ENCODE measurements at places on chromosomes 6 and 20.

DNA sequence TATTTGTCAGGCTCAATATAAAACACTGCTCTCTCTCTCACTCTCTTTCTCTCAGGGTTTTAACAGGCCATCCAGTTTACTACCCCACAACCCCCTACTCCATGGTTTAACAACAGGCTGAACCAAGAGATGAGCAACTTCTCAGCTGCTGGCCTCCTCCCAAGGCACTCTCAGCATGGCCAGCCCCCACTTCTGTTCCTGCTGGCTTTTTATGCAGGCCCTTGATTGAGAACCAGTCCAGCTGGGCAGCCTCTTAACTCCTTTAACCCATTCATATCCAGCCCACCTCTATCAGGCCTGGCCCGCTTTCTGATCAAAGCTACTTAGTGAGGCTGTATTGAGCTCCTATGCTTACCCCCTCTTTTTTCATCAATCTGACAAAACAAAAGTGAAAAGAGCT, 346.8 kb upstream of the POU3F2 start:
- no peak for DNase-seq

DNA sequence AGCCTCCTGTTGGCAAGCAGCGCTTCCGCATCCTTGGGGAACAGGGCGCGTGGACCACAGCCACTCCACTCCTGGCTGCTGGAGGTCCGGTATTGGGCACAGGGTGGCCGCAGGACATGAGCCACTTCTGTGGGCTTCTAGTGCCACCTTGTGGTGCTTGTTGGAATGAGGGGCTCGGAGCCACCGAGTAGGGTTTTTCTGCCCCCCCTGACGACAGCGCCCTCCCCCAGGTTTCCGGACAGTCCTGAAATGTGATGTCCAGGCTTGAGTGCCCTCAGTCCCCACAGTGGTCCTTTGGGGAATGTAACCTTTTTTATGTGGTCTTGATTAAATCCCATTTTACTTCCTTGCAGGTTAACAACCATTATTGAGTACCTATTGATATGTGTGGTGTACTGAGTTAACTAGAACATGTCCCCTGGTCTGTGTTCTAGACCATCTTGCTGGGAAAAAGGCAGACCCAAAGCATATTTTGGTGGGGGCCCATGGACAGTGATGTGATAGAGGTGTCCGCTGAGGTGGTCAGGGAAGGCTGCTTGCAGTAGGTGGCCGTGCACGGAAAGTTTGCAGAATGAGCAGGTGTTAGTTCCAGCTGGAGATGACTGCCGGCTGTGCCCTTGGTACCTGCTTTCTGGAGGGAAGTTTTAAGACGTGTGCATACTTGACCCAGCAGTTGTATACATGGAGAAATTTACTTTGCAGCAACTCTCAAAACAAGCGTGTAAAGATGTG, 70.0 kb downstream of the PTPN1 start:
- DNase-seq: peak; percentile 77

GRCh38 chr20:5749952-5750779, at the start of gene SHLD1:
Gene SHLD1, plus strand, starts transcription at chr20:5750401. Its CDS starts 22,465 bp downstream, at chr20:5772866.
- DNase-seq: peak; percentile 91

DNA sequence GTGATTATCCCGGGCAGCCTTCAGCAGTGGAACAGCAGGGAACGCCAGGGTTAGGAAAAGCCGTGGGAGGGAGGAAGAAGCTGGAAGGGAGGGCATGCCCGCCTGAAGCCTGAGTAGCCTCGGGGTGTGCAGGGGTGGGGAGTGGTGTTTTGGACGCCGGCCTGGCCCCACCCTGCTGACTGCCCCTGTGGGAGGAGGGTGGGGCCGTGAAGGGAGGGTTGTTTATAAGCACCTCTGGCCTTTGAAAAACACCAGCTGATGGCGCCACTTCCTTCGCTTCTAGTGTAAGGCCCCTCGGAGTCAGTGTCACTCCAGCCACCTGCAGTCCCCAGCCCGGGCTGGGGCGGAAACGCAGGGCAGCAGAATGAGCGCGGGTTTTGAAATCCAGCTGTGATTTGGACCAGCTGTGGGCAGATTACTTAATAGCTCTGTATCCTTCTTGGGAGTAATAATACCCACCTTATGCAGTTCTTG, 52.8 kb upstream of the BMP6 start:
- no peak for DNase-seq

GRCh38 chr6:142155895-142156757, 9.1 kb downstream of the VTA1 start:
- no peak for DNase-seq

GRCh38 chr6:88177961-88178464, 11.9 kb upstream of the CNR1 start:
- DNase-seq: no peak

DNA sequence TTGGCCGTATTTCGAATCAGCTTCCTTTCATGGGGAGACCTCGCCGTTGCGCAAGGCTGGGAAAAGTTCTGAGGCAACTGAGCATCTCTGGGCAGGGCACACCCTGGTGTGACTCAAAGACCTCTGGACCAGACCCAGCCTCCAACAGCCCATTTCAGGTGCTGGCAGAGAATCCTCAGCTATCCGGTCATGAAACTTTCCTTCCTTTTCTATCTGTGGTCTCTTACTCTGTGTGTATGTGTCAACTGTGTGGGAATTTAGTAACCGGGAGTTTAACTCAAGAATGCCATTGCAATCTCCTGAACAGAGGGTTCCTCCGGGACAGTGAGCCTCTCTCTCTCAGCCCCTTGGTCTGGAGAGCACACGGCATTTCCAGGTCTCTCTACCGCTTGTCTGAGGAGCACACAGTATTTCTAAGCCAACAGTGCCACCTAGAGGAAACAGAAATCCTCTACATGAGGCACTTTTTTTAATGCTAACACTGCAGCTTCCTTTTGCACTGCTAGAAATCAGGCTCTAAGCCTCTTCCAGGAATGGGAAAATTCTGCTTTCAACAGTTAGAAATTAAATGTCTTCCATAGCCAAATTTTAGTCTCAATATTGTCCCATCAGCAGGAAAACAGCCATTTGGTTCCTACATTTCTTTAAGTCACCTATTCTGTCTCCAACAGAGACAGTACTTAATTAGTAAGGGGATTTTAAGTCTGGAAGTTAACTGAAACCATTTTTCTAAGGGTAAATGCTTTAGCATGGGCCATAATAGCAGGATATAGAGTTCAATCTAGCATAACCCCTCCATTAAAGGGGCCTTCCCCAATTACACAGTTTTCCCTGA, 32.7 kb downstream of the PLN start:
- DNase-seq: no peak

- DNase-seq: no peak
Measured at GRCh38 chr6:104969108-104969507, 12.2 kb downstream of the LIN28B start.

DNA sequence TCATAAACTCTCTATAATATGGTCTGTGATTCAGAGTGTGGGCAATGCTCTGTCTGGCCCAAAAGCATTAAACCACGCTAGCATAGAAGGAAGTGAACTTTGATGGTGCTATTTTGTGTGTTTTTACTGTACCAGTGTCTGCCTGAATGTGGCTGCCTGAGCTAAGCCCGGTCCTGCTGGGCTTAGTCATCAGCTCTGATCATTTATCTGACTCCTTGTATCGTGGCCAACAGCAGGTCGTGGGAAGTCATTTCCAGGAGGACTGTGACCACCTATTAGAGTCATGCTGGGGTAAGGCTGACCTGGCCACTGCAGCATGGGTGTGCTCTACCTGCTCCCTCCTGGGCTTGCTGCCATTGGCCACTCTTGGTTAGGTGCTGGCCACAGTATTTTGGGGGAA, 239.1 kb upstream of the CEP162 start:
- DNase-seq: no peak

GRCh38 chr6:125307150-125307838, 5.5 kb upstream of the HDDC2 start:
- DNase-seq: no peak

DNA sequence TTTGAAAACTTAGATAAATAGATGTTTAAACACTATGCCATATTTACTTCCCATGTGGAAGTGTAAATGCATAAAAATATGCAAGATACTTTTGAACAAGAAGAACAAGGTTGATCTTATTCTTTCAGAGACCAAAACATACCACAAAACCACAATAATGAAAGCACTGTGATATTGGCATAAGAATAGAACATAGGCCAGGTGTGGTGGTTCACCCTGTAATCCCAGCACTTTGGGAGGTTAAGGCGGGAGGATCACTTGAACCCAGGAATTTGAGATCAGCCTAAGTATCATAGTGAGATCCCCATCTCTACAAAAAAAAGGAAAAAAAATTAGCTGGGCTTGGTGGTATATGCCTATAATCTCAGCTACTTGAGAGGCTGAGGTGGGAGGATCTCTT, 66.5 kb downstream of the KCNS1 start:
- DNase-seq: no peak

DNA sequence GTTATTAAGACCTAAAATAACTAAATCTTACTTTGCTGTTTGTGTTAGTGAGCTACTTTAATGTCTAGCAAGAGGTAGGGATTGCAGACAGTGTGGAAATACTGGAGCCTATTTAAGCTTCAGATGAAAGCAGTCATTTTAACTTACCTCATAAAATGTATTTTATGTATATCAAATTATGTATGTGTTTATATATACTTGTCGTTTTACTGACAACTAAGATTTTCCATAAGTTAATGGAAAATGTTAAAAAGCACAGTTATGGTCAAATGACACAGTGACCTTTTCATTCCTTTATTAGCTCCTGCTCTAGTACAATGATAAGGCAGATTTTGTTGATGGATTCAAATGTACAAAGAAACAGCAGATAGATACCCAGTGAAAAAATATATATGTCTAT, 34.6 kb downstream of the QKI start:
- no peak for DNase-seq

- DNase-seq: no peak
Measured at GRCh38 chr6:12298995-12299394, 8.8 kb downstream of the EDN1 start.

DNA sequence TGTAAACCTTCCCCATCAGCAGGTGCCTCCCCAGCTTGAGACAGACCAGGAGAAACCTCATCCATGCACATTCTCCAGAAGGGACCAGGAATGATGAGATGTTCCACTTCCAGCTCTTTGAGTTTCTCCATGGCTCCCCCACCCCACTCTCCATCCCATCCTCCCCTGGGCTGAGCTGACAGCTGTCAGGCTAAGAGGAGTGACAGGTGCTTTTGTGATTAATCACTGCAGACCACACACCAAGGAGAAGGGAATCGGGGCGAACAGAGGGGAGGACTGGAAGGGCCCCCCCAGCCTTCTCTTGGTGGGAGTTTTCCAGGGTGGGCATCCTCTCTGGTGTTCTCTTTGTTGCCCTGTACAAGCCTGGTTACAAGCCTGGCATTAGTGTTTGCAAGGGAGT, 56.1 kb upstream of the ZFAND3 start:
- no peak for DNase-seq

DNA sequence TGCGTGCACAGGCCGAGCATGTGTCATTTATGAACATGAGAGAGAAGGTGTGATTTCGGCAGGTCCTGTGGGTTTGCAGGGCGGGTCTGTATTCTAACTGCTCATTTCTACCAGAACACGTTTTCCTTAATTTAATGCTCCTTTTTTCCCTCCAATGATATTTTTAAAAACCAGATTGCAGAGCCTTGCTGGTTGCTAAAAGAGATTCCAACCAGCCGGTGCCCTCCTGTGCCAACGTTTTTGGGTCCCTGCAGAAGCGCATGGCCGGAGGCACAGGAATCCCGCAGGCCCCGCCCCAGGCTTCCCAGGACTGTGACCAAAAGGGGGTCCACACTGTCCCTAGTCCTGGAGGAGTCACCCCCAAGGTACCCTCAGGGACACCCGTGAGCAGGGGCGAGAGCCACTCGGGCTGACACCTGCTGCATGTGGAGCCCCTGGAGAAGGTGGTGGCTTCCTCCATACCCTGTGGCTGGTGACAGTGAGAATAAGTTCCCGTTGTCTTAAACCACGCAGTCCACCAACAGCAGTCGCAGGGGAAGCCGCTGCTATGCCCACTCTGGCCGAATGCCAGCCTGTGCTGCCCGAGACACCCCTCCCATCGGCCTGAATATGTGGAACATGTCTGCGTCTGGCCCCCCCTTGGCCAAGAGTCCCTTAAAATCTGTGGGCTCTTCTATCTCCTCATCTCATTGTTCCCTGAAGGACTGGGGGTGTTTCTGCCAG, 15.7 kb upstream of the NTSR1 start:
- no peak for DNase-seq

GRCh38 chr6:87213364-87213763, 58.0 kb downstream of the ZNF292 start:
- no peak for DNase-seq

DNA sequence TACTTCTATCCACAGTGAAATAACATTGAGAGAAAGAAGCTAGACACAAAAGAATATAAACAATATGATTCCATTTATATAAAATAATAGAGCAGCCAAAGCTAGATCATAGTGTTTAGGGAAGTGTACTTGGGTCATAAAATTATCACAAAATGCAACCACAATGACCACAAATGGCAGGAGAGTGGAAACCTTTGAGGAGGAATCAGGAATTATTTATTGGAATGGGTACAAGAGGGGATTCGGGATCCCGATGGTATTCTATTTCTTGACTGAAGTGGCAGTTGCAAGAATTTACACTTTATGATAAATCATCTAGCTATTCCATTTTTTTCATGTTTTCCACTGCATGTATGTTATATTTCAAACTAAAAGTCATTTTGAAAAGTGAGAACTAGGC, 76.1 kb downstream of the IPCEF1 start:
- DNase-seq: no peak

DNA sequence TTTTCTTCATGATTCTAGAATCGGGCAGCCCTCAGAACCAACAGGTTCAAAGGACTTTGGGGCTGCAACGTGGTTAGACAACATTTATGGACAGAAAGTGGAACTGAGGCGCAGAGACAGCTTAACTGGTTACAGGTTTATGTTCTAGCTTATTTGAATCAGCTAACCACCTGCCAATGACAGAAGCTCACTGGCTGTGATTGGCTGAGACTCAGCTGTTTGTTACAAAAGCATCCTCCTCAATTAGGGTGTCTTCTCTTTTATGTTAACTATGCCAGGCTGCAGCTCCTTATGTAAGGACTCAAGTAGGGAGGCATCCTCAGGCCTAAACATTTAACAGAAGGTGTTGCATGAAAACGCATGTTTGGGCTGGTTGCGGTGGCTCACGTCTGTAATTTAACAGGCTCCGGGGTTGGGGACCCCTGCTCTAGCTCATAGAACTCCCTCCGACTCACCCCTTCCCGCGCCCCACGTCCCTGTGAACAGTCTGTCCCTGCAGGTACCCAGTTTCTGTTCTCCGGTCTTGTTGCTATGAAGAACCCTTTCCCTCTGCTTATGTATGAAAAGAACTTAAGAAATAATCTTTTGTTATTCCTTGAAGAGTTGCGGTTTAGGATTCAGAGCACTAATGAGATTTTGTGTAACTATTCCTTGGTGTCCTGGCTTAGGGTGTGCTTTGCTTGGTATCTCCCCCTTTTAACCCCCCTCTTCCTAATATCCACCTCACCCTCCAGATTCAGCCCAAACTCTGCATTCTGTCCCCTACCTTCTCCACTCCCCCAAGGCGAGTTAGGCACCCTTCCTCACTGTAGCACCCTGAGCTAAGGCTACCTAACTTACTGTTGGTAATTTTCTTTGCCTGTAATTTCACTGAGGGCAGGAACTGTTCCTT, 1.2 kb upstream of the TMEM181 start:
- no peak for DNase-seq

GRCh38 chr6:33904050-33904746, 100.4 kb upstream of the MLN start:
- DNase-seq: no peak

Measured in cardiac septum (tissue), 1 donor.